ENCODE measurements at places on chromosomes 11 and 22.

GRCh38 chr11:555227-555779 is 5.2 kb downstream of the LMNTD2 start:
- DNase-seq, result no peak

DNA sequence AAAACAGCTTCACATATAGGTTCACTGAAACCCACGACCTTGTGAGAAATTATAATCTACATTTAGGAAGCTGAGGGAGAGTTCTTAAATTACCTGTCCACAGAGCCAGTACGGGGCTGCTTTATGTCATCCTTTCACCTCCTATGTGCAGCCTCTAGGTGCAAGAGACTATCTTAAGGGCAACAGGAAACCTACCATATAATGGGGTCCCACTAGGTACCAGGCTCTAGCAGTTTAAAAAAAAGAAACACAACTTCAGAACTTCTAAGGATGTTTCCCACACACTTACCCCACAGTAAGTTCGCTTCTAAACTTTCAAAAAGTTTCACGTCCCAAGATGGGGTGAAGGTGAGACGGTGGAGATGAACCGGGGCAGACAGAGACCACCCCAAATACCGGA is 573 bp downstream of the STK33 start:
- DNase-seq, result no peak

DNA sequence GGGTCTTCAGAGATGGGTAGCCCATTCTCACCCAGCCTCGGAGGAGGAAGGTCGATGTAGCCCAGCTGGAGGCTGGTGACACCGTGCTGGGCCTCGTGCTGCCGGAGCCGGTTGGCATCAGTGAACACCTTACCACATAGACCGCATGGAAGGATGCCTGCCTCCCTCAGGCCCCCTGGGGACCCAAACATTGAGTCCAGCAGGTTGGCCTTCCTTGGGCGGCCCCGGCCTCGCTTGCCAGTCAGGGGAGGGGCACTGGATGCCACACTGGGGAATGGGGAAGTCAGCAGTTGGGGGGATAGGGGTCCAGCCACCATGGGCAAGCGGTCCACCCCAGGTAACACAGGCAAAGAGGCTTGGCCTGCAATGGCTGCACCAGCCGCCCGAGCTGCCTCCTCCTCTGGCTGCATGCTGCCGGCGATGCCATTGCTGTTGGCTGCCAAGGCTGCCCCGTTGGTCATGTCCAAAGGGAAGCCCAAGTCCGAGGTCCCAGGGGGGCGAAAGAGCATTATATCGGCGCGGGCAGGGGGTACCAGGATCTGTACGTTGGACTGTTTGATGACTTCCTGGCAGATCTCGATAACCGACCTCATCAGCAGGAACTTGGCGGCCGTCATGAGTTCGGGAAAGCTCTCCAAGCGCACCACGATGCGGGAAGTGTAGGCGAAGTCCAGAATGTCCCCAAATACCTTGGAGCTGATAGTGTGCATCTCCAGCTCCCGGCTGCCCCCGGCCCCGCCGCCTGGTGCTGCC is 1.4 kb downstream of the PATZ1 start:
- peak; percentile 39 for DNase-seq

- DNase-seq, result peak; percentile 72
Measured at GRCh38 chr22:17638182-17638431, 450 bp upstream of the BCL2L13 start.

GRCh38 chr11:126304457-126305075 is 706 bp downstream of the DCPS start:
- no peak for DNase-seq

DNA sequence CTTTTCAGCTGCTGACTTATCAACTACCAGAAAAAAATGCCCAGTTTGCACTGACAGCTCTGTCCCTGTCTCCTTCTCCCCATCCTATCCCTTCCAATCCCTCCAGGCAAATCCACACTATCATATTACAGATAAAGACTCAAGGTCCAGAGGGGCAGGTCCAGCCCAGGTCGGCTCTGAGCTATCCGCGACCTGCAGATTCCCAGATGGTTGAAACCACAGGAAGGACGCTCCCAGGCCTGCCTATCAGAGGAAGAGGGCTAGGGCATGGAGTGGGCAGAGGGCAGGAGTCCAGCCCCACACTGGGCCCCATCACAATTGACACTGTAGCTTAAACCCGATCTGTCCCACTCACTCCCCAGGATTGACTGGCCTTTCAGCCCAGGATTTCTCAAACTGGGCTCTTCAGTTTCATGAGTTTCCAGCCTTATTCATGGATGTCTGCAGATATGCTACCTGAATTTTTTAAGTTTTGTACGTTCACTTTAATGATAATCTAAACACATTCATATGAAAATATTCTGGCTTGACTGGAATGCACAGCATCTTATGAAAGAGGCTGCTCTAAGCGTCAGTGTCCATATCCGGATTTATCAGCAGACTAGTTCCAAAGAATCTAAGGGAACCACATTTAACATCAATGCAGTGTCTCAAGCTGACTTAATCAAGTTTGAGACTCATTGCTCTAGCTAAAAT is 16.4 kb upstream of the FCHSD2 start:
- peak; percentile 59 for DNase-seq

DNA sequence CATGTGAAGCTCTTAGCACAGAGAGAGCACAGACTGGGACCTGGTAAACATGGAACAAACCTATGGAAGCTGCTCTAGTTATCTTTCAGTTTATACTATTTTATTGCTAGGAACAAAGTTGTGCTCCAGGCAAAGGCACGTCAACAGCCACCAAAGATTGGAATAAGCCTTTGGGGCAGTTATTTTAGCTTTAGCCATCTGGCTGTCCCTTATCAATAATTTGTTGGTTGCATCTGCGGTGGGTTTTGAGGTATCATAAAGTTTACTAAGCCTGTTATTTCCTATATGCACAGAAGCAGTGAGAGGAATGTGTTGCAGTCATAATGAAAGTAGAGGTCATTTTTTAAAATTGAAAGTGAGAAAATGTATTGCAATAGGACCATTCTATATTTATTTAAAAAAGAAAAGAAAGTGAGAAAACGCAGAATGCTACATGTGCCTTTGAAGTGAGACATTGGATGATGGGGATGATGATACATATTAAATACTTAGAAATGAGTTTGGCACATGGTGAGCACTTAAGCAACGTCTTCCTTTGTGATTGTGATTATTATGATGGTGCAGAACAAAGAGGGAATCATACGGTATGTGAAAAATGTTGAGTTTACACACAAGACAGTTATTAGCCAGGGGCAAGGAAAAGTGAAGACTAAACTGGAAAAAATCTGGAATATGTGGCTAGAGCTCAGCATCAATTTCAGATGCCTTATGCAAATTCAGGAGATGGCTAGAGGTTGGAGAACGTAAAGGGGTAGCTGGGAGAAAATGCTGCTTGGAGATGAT is 58.3 kb downstream of the PRR5L start:
- peak; percentile 94 for DNase-seq

DNA sequence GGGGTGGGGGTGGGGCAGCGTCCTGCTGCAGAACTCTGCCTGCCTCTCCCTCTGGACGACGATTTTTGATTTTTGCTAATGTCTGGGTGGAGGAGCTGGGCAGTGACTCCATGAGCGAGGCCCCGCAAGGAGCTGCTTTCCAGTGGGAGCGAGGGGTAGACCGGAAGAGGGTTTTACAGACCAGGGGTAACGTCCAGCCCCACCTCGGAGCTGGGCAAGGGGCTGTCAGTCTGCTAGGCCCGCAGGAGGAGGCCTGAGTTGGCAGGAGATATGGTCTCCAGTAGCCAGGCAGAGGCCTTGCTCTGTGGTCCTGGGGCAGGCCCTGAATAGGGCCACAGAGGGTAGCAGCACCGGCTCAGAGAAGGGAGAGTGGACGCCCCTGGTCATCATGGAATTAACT is 9.0 kb downstream of the MAPK8IP2 start:
- DNase-seq, result no peak

GRCh38 chr11:6497069-6497839 is at the start of gene DNHD1:
Gene DNHD1 (plus strand): TSS chr11:6497280. CDS start chr11:6498216, 936 bp downstream.
- no peak for DNase-seq

- DNase-seq, result peak; percentile 64
Measured at GRCh38 chr11:128896356-128896755, 5.2 kb downstream of the KCNJ5 start.

DNA sequence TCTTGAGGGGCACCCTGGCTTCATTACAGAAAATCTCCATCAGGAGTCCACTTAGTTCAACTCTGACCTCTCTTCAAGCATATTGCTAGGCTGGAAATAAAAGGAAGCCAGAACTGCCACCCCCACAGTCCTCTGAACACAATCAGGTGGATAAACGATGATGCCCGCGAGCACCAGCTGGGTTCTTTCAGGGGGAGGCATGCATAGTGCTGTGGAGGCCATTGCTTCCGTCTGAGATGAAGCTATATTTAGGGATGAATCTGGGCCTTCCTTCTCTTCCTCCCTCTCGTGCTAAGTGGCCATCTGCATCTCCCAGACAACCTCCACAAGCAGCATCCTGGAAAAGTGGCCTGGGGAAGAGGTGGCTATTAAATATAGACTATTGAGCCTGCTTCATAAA is 3.9 kb upstream of the MICAL2 start:
- DNase-seq, result no peak

- DNase-seq, result peak; percentile 68
Measured at GRCh38 chr11:12827929-12828812, 153.9 kb downstream of the TEAD1 start.

- DNase-seq, result no peak
Measured at GRCh38 chr11:59728154-59728553, 14.5 kb upstream of the OR10V1 start.

DNA sequence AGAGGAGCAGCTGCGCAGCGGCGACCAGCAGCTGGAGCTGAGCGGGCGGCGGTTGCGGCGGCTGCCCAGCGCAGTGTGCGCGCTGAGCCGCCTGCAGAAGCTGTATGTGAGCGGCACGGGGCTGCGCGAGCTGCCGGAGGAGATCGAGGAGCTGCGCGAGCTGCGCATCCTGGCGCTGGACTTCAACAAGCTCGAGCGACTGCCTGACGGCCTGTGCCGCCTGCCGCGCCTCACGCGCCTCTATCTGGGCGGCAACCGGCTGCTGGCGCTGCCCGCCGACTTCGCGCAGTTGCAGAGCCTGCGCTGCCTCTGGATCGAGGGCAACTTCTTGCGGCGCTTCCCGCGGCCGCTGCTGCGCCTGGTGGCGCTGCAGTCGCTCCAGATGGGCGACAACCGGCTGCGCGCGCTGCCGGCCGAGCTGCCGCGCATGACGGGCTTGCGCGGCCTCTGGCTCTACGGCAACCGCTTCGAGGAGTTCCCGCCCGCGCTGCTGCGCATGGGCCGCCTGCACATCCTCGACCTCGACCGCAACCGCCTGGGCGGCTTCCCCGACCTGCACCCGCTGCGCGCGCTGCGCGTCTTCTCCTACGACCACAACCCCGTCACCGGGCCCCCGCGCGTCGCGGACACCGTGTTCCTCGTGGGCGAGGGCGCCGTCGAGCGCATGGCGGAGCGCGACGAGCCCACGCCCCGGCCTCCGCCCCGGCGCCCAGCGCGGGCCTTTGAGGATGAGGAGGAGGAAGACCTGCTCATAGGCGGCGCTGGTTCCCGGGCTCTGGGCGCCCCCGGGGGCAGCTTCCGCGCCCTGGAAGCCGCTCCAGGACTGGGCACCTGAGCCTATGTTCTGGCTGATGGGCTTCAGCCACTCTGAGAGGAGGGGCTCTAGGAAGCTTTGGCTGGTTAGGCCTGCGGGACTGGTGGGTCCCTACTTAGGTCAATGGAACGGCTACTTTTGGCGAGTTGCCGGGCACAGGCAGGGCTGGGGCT is 787 bp downstream of the LRRC10B start:
- DNase-seq, result peak; percentile 63

DNA sequence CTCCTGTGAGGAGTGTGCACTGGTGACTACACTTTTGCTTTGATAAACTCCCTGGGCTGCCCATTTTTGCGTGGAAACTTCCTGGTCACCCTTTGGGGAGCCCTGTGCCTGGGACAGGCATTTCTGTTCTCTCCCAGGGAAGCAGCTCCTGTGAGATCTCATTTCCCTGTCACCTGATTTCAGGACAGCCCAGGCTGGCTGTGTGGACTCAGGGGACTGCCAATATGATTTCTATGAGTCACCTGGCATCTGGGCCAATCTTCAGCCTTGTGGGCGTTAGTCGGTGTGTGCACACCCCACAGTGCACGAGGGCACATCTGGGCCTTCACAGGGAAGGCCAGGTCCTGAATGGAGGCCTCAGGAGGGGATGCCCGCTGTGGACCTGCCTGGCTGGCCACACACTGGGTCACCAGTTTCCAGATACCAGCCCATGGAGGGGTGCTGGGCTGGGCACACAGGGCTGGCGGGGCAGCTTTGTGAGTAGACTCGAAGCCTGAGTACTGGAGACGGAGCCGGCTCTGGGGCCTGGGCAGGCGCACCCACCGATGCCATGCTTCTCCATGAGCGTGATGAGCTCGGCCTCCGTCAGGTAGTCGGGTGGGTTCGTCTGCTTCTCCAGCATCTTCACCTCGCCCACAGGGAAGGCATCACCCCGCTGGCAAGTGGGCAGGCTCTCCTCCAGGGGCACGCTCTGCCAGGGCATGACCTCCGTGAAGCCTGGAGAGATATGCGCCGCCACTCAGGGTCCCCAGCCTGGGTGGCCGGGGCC is 9.4 kb upstream of the PPM1F start:
- peak; percentile 41 for DNase-seq

- DNase-seq, result no peak
Measured at GRCh38 chr11:12949453-12949852, 59.7 kb upstream of the RASSF10 start.

- DNase-seq, result no peak
Measured at GRCh38 chr22:35116269-35116668, 50.3 kb downstream of the ISX start.
